WERI-Rb-1 (cell line): ENCODE measurements at places on chromosomes 2 and 18.

GRCh38 chr2:3779496-3780049, 76.2 kb downstream of the DCDC2C start:
- peak; percentile 26 for DNase-seq

- DNase-seq = no peak
Measured at GRCh38 chr2:64402876-64403275, 51.1 kb upstream of the LGALSL start.

DNA sequence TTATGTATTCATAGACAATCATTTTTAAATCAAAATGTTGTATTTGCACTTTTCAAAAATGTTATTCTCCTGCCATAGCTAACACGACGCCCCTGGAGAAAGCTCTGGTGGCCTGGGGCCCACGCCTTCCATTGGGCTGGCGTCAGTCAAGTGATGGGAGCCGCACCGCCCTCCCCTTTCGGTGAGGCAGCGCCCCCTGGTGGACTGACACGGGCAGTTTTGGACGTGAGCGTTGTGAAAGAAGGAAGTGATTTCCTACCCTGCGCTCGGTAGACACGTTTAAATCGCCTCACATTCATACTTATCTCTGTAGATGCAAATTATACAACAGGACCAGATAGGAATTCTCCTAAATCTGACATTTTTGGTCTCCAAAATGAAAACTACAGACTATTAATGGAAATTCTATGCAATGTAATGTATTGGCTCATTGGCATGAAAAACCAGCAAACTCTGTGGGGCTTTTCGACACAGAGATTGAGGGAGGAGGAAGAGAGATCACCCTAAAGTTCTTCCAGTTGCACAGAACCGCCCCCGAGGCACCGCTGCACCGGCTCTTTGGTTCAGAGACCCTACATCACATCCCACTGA, 326.2 kb upstream of the SOX11 start:
- DNase-seq = peak; percentile 91

GRCh38 chr2:190674966-190675650, 26.2 kb downstream of the NAB1 start:
- DNase-seq = no peak

- DNase-seq = peak; percentile 70
Measured at GRCh38 chr2:171281110-171281509, 120.4 kb upstream of the TLK1 start.
